ENCODE measurements at places on chromosomes 1 and 21. TPM values are rescaled to one million over a fixed set of nuclear protein-coding genes. Genes with fewer than 3 reads are reported as not detected.

DNA sequence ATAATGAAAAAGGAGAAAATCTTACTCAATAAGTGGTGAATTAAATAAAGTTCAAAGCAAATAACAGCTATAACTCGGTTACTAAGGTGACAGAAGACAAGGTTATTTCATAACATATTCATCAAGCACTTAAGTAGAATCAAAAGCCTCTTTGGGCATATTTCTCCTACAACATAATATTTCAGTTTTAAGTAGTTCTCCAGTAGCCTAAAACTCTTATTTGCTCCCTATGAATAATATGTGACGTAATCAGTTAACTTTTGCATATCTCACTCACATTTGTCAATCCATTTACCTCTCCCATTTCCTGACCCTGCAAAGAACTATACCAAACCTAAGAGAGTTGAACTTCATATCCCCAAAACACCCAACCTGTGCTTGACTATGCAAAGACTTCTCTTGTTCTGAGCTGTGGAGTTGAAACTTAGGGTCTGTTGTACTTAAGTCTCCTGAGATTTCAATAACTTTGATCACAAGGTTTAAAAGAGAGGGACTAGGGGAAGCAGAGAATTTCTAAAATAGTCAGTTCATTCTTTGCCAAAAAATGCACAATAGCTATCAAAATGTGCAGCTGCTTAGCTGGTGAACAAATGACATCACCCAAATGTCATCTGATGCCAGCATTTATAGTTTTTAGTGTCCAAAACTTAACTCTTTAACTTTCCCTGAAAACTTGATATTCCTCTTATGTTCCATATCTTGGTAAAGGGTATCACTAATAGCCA, 37.2 kb downstream of the TTLL7 start:
- no peak for DNase-seq

CCDC18 gene
- 16.3 TPM for total RNA-seq

DNA sequence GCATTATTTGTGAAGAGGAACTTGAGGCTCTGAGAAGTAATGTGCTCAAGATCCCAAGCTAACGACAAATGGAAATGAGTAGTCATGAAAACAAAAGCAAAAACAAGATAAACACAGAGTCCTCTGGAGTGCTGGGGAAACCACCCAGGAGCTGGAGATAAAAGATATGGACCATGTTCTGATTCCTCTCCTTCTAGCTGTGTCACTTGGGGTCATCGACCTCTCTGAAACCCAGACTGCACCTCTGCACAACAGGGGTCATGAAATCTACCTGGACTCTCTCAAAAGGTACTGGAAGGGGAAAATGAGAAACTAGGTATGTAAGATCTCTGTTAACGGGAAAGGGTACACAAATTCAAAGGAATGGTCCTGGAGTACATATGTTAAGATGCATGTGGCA, 6.5 kb downstream of the PGLYRP4 start:
- DNase-seq, result no peak

GRCh38 chr1:223707256-223708000, 4.9 kb upstream of the CAPN2 start:
- DNase-seq, result peak; percentile 76

GRCh38 chr1:182111496-182111895, 50.0 kb upstream of the ZNF648 start:
- no peak for DNase-seq

HSF2BP gene
- 2.2 TPM for total RNA-seq

DNA sequence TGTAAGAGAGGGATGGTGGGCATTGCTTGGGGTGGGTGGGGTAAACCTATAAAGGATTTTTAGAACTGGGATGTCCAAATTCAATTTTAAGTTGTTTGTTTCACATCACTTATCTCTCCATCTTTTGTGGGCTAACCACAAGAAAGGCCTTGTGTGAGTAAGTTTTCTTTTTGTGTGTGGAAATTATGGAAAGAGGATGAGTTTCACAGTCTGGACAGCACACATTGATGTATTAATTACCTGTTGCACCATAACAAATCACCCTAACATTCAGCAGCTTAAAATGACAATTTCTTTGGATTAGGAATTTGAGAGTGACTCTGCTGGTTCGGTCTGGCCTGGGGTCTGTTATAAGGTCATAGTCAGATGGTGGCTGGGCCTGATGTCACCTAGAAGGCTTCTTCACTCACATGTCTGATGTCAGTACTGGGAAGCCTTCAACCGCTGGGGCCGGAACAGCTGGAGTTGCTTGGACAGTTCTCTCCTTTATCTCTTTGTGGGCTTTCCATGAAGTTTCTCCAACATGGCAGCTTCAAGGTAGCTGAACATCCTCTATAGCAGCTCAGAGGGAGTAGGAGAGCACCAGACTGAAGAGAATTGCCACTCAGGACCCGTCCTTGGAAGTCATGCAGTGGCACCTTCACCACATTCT, 2.0 kb upstream of the COL9A2 start:
- DNase-seq, result no peak

IFFO2 gene
- 16.3 TPM for total RNA-seq

DNA sequence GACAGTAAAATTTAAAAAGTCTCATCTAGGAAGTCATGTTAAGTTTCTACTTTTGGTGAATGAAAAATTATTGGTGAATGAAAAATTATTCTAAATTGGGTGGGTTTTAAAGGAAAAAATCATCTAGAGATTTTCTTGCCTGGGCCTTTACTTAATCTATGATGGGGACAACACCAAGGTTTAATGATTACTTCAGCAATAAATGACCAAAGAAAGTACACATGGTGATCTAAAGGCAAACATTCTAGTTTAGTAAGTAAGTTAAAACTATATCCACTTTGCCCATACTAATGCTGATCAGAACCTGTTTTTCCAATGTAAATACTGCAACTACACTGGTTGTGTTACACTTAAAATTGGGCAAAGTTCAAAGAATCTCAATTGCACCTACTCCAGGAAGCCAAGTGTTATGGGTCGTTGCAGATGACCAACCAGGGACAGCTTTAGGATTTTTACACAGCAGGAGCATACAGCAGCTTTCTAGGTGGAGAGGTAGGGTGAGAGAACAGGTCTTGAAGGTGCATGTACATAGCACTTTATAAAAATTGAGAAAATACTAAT, 14.6 kb upstream of the RPL5 start:
- DNase-seq, result no peak

SPRR2A gene
- not detected for total RNA-seq

GRCh38 chr1:162389021-162389818, 7.7 kb downstream of the C1orf226 start:
- no peak for DNase-seq

DNA sequence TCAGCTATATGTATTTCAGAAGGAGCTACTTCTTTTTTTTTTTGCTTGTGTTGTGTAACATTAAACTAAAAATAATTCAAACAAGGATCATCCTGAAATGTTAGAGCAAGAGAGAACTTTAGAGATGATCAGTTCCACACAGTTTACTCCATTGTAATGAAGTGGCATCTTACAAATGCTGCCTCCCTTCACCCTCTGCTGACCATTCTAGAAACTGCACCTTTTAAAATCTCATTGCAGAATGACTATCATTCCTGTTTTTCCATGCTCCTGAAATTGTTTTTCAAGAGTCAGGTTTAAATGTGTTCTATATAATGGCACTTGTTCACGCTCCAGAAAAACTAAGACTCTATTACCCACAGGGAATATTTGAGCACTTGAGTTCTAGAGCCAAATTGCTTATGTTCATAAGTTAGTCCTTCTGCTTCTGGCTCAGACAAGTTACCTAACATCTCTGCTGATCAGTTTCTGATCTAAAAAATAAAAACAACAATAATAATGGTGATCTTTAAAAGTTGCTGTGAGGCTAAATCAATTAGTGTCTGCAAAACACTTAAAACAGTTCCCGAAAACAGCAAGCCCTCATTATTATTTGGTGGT, 21.5 kb upstream of the SLC44A5 start:
- DNase-seq, result peak; percentile 28

Data from HepG2 (cell line).